ENCODE measurements at places on chromosomes 6 and 20.

- DNase-seq, result no peak
Measured at GRCh38 chr6:87483929-87484328, 11.2 kb downstream of the SLC35A1 start.

DNA sequence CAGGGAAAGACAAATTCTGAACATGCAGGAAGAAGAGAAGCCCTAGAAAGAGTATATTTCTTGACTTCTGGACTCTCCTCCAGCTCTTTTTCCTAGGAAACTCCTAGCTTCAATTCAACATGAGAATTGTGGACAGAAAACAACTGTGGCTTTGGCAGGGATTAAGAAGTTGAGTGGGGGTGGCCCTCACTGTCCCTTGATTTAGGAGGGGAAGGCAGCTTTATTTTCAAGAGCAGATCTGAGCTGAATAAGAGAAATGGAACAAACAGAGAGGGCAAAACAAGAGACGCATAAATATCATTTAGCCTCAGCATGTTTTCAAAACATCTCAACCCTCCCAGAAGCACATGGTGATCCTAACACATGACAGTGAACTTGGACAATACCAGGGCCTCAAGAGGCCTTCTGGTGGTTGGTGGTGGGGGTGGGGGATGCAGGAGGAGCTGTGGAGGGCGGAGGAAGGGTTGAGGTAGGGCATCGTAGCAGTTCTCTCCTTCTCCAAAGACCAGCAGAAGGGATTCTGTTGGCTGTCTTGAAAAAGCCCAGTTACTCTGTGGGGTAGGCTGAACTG is 21.1 kb upstream of the TAGAP start:
- no peak for DNase-seq

GRCh38 chr6:107436881-107437280 is 22.5 kb downstream of the PDSS2 start:
- no peak for DNase-seq

GRCh38 chr20:60295214-60295613 is 337.0 kb downstream of the CDH26 start:
- DNase-seq, result no peak

DNA sequence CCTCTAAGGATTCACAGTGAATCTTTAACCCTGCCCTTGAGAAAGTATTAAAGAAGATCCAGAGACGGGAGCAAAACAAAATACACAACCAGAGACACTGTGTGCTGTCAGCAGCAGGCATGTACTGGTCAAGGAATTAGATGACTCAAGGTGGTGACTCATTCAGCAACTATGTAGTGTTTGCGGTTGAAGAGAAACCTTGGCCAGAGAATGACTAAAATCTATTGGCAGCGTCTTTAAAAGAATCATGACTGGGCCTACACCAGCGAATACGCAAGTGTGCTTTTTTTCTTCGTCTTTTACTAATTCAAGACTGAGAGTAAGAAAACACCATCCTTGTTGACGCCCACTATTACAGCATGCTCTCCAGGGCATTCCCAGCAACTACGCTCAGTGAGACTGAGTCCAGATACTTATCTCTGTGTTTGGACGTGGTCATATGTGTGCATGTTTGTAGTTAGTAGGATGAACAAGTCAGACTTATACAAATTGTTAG is 72.4 kb upstream of the BACH2 start:
- DNase-seq, result peak; percentile 99

DNA sequence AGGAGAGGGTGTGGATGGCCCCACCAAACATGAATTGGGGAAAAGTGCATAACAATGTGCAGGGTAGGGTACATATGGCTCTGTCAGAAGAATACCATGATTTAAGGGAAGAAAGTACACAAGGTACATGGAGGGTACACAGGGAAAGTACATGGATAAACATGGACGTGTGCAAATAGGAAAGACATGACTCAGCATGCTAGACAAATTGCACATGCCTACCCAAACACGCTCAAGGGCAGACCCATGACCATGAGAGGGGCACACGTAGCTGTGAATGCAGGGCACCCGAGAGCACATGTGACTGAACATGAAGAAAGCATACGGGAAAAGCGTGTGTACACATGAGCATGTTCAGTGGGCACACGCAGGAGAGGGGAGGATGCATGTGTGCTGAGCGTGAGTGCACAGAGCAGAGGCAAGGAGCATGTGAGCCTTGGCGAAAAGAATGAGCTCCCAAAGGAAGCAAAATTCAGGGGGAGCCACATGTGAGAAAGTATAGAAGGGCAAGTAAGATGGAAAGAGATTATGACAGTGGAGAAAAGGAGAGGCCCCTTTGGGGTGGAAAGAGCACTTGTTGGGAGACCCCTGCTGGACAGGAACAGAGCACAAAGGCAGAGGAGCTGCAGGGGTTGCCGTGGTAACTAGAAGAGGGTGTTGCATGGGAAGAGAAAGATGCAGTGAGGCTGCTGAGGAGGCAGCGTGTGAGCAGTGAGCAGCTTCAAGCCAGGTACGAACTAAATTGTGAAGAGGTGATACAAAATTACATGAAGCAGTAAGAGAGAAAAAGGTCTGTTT is 17.8 kb downstream of the OR2H2 start:
- no peak for DNase-seq

DNA sequence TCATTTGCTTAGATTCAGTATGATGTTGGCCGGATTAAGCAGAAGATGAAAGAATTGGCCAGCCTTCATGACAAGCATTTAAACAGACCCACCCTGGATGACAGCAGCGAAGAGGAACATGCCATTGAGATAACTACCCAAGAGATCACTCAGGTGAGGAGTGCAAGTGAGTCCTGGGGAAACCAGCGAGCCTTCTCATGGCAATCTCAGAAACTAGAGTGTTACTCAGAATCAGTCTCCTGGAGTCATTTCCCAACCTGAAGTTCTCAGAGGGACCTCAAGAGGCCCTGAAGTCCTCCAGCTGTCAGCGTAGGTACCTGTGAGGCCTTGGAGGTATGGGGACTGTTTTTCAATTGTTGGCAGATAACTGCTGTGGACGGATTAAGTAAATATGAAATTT is 16.9 kb downstream of the STX16 start:
- DNase-seq, result no peak

- DNase-seq, result no peak
Measured at GRCh38 chr6:32855467-32856174, 1.6 kb downstream of the PSMB9 start.

DNA sequence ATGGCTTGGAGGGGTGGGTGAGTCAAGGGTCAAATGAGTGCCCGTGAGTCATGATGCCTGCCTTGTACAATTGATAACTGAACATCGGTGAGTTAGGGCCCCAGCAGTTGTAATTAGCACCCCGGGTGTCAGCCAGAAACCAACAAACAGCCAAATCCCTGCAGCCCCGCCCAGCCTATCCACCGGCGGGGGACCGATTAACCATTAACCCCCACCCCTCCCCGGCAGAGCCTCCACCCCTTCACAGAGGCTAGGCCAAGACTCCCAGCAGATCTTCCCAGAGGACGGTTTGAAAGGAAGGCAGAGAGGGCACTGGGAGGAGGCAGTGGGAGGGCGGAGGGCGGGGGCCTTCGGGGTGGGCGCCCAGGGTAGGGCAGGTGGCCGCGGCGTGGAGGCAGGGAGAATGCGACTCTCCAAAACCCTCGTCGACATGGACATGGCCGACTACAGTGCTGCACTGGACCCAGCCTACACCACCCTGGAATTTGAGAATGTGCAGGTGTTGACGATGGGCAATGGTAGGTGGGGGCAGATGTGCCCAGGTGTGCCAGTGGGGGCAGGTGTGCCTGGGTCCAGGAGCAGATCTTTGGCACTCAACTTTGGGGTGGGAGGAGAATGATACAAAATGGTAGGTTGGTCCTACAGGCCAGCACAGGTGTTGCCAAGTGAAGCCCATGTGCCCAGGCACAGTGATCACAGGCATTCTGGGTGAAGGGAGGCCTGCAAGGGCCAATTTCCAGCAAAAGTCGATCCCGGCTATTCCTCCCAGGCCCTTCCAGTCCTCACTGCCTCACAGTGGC is 45.7 kb downstream of the HNF4A start:
- no peak for DNase-seq

DNA sequence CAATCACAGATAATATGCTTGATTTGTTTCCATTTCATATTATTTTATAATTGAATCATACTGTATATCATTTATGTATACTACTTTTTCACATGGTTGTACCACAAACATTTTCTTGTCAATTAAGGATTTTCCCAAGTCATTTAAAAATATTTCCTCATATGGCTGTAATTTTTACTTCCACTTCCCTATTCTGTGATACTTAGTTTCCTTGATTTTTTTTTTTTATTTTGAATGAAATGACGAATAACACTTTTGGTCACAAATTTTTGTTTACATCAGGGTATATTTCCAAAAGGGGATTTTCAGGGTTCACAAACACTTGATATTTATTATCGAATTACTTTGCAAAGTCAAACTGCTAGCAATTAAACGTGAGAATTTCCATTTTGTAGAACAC is 515.6 kb downstream of the KIF16B start:
- DNase-seq, result no peak

DNA sequence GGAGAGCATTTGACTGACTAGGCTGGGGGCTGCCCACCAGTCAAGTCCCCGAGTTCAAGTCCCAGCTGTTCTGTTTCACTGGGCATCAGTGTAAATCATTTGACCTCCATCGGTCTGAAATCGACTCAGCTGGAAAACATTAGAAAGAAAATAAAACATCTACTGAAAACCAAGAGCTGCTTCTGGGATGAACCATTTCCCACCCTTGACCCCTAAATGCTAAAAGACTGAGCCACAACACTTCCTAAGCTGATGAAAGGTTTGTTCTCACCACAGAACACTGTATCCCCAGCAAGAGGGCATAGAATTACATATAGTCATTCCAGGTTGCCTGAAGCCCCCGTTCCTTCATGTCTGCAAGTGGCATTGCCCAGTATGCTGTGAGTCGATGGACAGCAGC is 237.0 kb upstream of the TAB2 start:
- no peak for DNase-seq

GRCh38 chr20:33992145-33992922 is 1.4 kb upstream of the RALY start:
- DNase-seq, result no peak

- DNase-seq, result no peak
Measured at GRCh38 chr20:37333848-37334318, 12.1 kb upstream of the SRC start.

GRCh38 chr20:52102126-52102525 is 89.5 kb downstream of the ZFP64 start:
- no peak for DNase-seq

DNA sequence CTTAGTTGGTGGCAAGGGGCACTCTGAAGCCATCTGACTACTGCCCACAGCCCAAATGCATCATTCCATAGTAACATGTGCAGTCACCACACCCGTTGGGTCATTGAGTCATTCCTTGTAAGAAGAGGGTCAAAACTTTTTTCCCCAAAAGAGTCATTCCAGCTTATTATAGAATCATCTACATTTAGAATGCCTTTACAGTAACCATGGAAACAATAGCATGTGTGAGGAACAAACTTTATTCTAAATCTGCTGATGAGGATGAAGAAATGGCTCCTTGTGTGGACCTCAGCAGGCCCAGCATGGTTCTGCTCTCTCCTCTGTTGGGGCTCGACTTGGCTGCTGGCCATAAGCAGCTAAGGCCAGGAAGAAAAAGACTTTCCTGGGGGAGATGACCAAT is 111.2 kb upstream of the PTPRT start:
- DNase-seq, result no peak

All from amniotic stem cell (primary cell).